ENCODE measurements at places on chromosomes 6 and 20.
A peak's percentile ranks its signal among the peaks of the same experiment; 100 is the strongest.

- peak; percentile 46 for DNase-seq
Measured at GRCh38 chr20:17961587-17961940, 7.0 kb downstream of the SNX5 start.

DNA sequence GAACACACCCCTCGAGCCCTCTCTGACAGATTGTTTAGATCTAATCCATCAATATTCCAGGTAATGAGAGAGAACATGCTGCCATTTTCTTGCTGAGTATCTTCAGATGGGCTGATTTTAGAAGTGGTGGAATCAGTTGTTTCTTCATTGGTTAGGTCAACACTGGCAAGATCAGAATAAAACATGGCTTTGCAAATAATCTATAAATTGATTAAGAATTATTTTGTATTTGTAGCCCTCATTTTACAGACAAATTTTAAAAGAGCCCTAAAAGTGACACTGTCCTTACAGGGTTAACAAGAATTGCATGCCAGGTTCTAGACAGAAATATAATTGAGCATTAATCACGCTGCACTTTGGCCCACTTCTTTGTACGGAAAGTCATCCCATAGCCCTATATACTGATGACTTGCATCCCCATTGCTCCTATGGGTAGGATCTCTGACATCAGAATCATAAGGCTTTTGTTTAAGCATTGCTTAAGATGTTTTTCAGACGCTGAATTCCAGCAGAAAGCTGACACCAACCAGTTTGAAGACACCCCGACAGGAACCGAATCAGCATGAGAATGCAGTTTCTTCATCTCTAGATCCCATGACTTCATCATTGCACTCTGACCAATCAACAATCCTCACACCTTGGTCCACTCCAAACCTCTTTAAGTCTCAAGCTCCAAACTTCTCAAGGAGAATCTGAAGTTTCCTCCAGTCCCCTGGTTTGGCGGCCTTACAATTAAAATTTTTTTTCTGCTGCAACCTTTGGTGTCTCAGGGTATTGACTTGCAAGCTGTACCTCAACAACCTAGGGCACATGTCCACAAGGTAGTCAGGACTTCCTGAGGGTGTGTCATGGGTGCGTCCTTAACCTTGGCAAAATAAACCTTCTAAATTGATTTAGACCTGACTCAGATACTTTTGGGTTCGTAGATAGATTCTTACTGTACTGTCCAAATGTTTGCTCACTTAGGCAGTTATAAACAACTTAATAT lies 7.8 kb downstream of the TDP2 start:
- peak; percentile 63 for DNase-seq

GRCh38 chr20:56316483-56316882 lies 42.3 kb upstream of the FAM210B start:
- DNase-seq, result no peak

- DNase-seq, result peak; percentile 65
Measured at GRCh38 chr6:127516662-127517273, 2.4 kb downstream of the MTCL3 start.

- no peak for DNase-seq
Measured at GRCh38 chr20:55394592-55394991, 610.7 kb downstream of the CBLN4 start.

- no peak for DNase-seq
Measured at GRCh38 chr6:26502165-26502564, 2.1 kb downstream of the BTN1A1 start.

GRCh38 chr20:38081575-38081974 lies 48.0 kb downstream of the RPRD1B start:
- no peak for DNase-seq
